ENCODE measurements at places on chromosomes 4 and X.

DNA sequence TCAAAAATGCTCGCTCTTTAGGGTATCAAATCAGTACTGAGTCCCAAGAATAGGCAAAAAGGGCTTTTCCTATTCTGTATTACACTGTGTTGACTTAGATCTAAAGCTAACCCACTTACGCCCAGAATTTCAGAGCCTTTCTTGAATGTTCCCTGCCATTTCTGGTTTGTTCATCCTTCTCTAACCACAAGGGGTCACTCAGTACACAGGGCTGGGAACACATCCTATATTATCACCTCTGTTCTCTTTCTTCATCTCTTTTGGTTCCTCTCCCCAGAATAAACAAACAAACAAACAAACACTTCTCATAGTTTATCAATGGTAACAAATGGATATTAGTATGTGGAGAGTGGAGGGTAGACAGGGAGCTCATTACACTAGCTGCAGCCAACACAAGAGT is 25.5 kb upstream of the MORC4 start:
- ATAC-seq: no peak

GRCh38 chrX:118058924-118059323 is 57.7 kb downstream of the KLHL13 start:
- no peak for ATAC-seq

- no peak for ATAC-seq
These were observed 952.4 kb downstream of the TRAM1L1 start for GRCh38 chr4:116132946-116133345.

- ATAC-seq: no peak
These were observed 31.0 kb downstream of the SRPX start for GRCh38 chrX:38189431-38190250.

DNA sequence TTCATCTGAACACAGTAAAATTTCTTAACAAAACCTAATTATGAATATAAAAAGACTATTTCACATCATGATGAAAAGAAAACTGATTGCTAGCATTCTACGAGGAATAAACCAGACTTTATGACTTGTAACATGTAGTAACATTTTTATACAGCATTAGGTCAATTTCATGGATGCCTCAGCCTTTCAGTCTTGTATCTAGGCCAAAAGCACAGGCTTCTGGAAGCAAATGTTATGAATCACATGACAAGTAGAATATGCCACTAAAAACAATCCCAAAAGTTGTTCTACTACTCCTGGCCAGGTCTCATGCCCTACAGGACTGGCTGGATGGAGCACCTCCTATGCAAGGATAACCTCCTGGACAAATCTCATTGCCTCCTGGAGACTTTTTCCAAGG is 101.2 kb downstream of the ARHGAP6 start:
- no peak for ATAC-seq

DNA sequence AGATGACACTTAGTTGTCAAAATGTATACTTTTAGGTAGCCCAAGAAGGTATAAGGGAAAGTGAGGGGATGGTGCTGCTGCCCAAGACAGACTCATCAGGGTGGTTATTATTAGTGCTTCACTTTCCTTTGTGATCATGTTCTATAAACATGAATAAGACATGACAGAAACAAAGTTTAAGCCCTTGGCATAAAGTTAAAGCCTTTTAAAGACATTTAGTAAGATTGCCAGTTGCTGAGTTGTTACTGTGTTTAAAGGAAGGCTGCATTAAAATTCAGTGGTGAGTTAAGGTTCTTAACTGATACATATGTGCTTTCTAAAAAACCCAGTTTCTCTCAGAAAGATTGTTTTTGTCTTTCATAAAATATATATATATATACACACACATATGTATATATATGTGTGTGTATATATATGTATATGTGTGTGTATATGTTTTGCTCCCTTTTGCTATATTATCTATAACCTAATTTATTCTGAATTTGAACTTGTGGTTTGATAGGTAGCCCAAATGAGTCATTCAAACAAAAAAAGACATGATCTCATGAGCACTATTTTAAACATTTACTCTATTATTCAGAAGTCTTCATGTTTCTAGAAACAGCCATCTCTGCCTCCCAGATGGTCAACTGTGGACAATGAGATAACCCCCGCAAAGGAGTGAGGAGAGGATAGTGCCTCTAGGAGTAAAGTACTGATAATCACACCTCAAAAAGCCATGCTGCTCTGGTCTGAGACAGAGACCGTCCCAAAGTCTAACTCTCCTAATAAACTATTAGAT is 98.1 kb upstream of the OTUD4 start:
- ATAC-seq: no peak

DNA sequence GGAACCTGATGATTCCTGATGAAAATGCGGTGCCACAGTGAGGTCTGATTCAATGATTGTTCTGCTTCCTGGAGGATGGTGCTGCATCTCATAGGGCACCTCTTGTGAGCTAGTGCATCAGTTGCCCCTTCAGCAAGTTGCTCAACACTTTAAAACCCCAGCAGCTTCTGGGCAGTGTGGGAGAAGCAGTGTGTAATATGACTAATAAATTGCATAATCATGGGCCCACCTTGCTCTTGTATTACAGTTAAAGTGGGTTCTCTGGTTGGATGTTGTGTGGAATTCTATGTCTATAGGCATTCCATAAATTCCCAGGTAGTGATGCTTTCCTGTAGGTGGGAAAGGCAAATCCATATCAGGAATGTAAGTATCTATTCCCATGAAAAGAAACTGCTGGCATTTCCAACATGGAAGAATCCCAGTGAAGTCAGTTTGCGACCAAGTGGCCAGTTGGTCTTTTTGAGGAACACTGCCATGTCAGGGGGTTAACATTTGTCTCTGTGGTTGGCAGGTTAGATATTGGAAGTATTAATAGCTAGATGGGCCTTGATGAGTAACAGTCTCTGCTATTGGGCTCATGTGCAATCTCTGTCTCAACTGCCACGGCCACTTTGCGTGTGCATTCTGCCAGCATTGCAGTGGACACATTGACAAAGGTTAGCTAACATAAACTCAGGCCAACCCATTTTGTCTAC is 121.1 kb upstream of the OTUD4 start:
- no peak for ATAC-seq

DNA sequence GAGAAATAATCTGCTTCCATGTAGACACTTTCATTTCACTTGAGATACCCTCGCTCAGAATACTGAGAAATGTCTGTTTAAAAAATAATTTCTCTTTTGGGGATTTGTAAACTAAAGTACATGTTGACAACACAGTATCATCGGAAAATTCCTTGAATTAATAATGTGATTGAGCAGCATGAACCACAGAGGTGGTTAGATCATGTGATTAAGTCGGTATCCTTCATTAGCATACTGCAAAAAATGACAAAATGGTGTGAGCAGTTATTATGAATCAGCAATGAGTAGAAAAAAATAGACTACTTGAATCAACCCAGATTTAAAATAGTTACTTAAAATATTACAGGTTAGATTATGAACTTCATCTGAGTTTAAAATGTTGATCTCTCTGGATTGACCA is 14.1 kb downstream of the MAP7D3 start:
- ATAC-seq: peak; percentile 81

GRCh38 chr4:113221990-113222389 is 172.5 kb downstream of the ANK2 start:
- ATAC-seq: no peak

DNA sequence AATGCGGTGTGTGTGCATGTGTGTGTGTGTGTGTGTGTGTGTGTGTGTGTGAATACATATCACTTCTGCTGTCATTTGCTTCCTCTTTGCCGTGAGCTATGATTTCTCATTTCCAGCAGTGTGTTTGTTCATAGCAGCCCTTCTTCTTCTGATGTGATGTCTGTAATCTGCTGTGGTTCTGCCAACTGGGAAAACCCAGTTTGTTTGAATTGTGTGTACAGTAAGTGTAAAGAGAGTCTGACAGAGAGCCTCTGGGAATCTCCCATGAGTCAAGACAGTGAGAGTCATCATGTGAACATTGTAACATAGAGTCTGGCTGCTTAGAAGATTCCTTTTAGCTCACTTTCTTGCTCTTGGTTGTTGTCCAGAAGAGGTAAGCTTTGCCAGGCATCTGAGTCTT is 8.4 kb upstream of the NWD2 start:
- ATAC-seq: no peak

GRCh38 chrX:131288738-131289511 is at the start of gene IGSF1:
IGSF1 (minus strand) TSS chrX:131289306; CDS start chrX:131286674, 2,632 bp downstream.
- no peak for ATAC-seq

DNA sequence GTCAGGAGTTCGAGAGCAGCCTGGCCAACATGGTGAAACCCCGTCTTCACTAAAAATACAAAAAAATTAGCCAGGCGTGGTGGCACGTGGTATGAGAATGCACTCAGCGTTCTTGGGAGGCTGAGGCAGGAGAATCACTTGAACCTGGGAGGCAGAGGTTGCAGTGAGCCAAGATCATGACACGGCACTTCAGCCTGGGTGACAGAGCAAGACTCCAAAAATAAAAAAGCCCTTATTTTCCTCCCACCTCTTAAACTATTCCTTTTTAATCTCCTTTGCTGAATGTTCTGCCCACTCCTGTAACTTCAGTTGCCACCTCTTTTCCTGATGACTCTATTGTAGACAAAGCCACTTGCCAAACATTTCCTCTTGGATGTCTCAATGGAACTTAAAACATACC is 72.6 kb downstream of the TAF1 start:
- no peak for ATAC-seq

GRCh38 chr4:171622729-171623128 is 190.5 kb upstream of the GALNTL6 start:
- no peak for ATAC-seq

Measured in activated CD4-positive, CD25-positive, alpha-beta regulatory T cell treated with anti-CD3 and anti-CD28 coated beads, Interleukin-2, amount 50 U/mL, for 24 hours (primary cell).